ENCODE measurements at places on chromosomes 2 and 18. TPM values are rescaled to one million over a fixed set of nuclear protein-coding genes. Genes with fewer than 3 reads are reported as not detected.

DNA sequence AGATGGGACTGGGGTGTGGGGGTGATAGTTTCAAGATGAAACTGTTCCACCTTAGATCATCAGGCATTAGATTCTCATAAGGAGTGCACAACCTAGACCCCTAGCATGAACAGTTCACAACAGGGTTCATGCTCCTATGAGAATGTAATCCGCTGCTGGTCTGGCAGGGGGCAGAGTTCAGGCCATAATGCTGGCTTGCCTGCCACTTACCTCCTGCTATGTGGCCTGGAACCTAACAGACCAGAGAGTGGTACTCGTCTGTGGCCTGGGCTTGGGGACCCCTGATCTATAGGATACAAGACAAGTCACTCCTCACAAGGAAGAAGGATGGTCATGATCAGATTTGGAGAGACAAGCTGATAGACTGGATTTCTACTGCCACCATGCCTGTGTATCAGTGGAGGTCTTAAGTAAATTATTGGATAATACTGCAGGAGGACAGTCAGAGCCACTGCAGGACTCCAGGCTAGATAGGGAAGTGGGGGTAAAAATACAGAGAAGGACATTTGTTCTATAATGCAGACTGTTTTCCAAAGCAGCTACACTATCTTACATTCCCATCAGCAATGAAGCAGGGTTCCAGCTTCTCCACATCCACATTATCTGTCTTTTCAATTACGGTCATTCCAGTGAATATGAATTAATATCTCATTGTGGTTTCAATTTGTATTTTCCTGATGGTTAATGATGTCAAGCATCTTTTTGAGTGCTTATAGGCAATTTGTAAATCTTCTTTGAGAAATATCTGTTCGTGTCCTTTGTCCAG lies 28.8 kb upstream of the APOB start:
- DNase-seq: no peak
- no peaks in the 10 kb centered on the region for H3K36me3 ChIP-seq
- H3K27me3 ChIP-seq: no peaks in the 10 kb centered on the region
- H3K27ac ChIP-seq: no peak overlapping the region
- no peaks in the 10 kb centered on the region for H3K4me1 ChIP-seq

DNA sequence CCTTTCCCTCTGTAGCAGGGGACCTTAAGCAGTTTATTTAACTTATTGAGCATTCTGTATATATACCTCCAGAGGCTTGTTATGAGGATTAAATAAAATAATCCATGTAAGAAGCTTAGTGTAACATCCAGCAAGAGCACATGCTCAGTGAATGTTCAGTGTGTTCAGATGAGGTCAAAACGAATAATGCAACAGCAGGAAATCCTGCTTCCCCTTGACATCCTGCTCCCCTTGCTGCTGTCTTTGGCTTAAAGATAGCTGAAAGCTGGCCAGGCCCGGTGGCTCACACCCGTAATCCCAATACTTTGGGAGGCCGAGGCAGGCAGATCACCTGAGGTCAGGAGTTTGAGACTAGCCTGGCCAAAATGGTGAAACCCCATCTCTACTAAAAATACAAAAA lies 68.7 kb downstream of the COL4A4 start:
- DNase-seq: no peak
- H3K4me3 ChIP-seq: no peak overlapping the region
- H3K27ac ChIP-seq: no peak overlapping the region
- no peaks in the 10 kb centered on the region for H3K36me3 ChIP-seq
- H3K27me3 ChIP-seq: no peaks in the 10 kb centered on the region

DNA sequence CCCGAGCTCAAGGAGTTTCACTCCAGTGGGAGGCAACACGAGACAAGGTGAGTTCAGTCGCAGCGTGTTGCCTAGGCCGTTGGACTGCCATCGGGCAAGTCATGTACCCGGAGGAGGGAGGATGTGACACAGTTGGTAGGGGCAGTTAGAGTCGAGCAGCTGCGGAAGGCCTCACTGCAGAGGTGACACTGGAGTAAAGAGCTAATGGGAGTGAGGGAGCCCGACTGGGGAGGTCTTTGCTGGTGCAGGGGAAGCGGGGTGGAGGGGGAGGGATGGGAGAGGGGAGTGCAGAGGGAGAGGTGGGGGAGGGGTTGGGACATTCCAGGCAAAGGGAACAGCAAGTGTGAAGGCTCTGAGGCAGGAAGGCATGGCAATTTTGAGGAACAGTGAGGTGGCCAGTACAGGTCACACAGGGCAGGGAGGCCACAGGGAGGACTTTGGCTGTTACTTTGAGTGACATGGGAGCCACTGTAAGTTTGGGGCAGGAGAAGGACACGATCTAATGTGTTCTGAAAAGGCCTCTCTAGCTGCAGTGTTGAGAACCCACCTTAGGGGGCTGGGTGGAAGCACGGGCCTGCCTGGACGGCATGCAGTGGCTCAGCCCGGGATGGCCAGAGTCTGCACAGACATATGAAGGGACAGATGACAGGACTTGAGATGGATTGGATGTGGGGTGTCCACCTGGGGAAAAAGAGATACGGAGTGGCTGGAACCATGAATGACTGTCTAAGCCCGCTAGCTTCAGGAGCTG lies 61.1 kb downstream of the KCNF1 start:
- no peak for DNase-seq
- no peak overlapping the region for H3K4me3 ChIP-seq
- H3K27me3 ChIP-seq: no peaks in the 10 kb centered on the region
- H3K4me1 ChIP-seq: peaks cover 15% of the 10 kb centered on the region
- H3K36me3 ChIP-seq: no peaks in the 10 kb centered on the region

DNA sequence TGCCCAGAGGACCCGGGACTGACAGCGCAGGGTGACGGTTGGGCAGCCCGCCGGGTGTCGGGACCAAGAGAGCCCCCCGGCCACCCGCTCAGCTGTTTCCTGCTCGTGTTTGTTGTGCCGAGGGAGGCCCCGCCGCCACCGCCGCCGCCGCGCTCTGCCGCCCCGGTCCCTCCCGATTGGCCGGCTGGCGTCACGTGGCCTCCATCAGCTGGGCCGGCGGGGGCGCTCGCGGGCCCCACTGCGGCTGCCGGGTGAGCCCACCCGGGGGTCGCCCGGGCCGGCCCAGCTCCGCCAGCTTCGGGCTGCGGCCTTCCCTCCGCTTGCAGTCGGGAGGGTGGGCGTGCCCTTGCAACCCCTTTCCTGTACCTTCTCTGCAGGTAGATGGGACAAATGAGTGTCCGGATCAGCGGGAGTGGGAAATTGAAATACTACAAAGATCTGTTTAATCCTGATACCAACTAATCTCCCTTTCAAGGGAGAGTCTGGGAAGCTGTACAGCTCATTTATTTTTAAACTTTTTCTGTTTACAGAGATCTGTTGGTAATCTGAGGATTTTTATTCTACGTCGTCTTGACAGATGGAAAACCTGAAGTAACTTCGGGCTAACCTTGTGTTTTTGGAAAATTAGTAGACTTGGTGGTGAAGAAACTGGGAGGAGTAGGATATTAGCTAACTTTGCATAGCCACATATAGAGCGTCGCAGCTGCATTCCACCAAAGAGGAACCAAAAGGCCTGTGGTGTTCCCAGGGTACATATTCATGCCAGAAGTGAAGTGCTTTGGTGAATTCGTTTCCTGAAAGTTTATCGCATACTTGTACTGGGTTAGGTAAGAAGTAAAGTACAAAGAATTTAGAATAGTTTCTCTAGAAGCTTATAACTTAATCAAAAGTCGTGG lies 1.2 kb downstream of the YPEL5 start:
- DNase-seq: peak; percentile 81
- H3K27ac ChIP-seq: peak overlapping the region; percentile 100
- H3K27me3 ChIP-seq: no peaks in the 10 kb centered on the region
- peak overlapping the region; percentile 98 for H3K4me3 ChIP-seq

- DNase-seq: peak; percentile 27
- no peaks in the 10 kb centered on the region for H3K36me3 ChIP-seq
These were observed 255.8 kb upstream of the SLC14A2 start for GRCh38 chr18:45359275-45360009.

- DNase-seq: peak; percentile 36
- no peaks in the 10 kb centered on the region for H3K27me3 ChIP-seq
- H3K36me3 ChIP-seq: no peaks in the 10 kb centered on the region
- H3K4me1 ChIP-seq: no peaks in the 10 kb centered on the region
These were observed 5.6 kb upstream of the ASB1 start for GRCh38 chr2:238420878-238421694.

DNA sequence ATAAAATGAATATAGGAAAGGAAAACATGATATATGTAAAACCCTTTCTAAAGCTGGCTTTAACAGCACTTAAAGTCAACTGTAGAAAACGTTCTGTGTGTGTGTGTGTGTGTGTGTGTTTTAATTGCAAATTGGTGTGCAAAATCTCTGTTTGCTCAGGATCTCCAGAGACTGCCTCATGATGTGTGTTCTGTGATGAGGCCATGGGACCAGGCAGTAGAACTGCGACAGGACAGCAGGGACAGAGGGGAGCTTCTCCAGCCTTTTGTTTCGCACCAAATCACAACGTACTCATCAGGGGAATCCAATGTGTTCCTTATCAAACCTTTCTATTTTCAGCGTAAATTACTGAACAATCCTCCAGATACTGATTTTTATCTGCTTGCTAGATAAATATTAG lies 66.7 kb downstream of the NXPH2 start:
- no peak overlapping the region for H3K4me3 ChIP-seq
- no peak overlapping the region for H3K27ac ChIP-seq
- no peaks in the 10 kb centered on the region for H3K27me3 ChIP-seq
- no peaks in the 10 kb centered on the region for H3K36me3 ChIP-seq
- no peak for DNase-seq
- H3K4me1 ChIP-seq: no peaks in the 10 kb centered on the region

- H3K27ac ChIP-seq: no peak overlapping the region
- no peak overlapping the region for H3K4me3 ChIP-seq
- H3K4me1 ChIP-seq: no peaks in the 10 kb centered on the region
- no peaks in the 10 kb centered on the region for H3K36me3 ChIP-seq
- DNase-seq: no peak
- H3K27me3 ChIP-seq: no peaks in the 10 kb centered on the region
These were observed 158.0 kb downstream of the TCF4 start for GRCh38 chr18:55430026-55430425.

Gene TRIM43
- not detected for total RNA-seq

Gene TMEM247
- total RNA-seq: not detected

Gene HOXD10
- total RNA-seq: not detected

Gene IKZF2
- total RNA-seq: 51.4 TPM

All from lung (tissue), 17 donors.